Cerebellar cortex (tissue), 1 donor: ENCODE measurements at places on chromosomes 4 and X.

- no peak for DNase-seq
These were observed 976.2 kb downstream of the FSTL5 start for GRCh38 chr4:161187569-161187968.

- peak; percentile 45 for DNase-seq
These were observed 1511.0 kb downstream of the ARAP2 start for GRCh38 chr4:34733185-34733941.

- DNase-seq, result no peak
These were observed 17.1 kb upstream of the C1QTNF7 start for GRCh38 chr4:15410750-15411149.

DNA sequence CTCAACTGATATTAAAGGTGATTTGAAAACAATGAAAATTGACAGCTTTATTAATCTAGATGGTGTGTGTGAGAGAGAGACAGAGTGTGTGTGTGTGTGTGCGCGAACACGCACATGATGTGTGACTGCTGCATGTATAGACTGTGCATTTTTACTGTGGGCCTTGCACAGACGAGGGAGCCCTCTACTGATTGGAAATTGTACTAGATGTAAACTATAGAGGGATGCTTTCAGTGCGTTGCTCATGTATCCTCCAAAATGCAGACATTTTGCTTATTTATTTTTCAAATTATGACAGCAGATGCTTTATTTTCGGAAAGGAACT is 168.4 kb upstream of the GK2 start:
- peak; percentile 54 for DNase-seq

DNA sequence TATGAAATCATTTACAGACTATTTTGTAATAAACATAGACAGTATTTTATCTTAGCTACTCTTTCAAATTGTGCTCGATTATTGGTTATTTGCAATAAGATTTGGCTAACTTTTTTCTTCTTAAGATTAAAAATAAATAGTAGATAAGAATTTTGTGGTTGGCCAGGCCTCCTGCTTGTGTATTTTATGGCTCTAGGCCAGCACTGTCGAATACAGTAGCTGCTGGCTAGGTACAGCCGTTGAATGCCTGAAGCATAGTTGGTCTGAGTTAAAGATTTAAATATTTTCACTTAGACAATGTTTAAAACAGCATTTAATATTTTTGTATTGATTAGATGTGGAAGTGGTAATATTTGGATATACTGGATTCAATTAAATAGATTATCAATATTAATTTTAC is 481.0 kb downstream of the SPRY1 start:
- no peak for DNase-seq

DNA sequence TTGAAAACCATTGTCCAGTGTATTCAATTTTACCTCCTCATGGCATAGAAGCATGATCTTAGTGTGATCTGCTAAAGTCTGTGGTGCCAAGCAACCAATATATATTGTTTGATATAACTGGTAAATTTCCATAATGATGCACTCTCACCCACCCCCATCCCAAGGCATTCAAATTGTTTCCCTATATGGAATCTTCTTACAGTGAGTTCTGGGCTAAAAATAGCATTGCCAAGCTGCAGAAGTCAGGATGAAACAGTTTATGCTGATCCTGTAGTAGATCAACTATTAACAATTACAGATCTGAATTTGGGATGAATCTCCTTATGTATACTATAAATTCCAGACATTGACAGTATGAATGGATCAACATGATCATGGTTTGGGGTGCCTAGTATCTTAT is 20.9 kb downstream of the FGF13 start:
- DNase-seq, result no peak

DNA sequence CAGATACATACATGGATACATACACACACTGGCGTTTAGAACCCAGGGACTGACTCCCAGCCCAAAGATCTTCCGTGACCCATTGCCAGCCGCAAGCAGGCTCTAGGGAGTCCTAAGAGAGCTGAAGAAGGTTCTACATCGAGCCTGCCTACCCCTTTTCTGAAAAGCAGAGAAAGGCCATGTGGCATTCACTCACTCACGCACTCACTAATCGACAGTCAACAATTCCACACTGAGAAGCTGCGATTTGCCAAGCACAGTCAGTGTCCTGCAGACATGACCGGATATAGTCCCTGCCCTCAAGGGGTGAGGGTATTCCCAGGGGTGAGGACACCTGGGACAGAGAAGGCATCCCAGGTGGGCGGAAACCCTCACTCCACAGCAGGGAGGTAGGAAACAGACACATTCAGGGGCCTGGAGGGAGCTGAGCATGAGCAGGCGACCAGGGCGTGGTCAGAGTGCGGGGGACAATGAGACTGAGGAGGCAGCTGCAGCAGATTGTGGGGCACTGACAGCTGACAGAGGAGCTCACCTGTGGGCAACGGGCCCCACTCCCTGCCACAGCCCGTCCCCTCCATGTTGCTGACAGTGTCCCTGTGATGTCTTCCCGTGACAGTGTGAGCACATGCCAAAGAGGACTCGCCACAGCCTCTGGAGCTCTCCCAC is 13.2 kb upstream of the MAN2B2 start:
- no peak for DNase-seq

- DNase-seq, result no peak
These were observed 90.6 kb upstream of the CBR4 start for GRCh38 chr4:169100670-169101101.
